NCI-H524 (cell line): ENCODE measurements at places on chromosomes 16 and 17.

DNA sequence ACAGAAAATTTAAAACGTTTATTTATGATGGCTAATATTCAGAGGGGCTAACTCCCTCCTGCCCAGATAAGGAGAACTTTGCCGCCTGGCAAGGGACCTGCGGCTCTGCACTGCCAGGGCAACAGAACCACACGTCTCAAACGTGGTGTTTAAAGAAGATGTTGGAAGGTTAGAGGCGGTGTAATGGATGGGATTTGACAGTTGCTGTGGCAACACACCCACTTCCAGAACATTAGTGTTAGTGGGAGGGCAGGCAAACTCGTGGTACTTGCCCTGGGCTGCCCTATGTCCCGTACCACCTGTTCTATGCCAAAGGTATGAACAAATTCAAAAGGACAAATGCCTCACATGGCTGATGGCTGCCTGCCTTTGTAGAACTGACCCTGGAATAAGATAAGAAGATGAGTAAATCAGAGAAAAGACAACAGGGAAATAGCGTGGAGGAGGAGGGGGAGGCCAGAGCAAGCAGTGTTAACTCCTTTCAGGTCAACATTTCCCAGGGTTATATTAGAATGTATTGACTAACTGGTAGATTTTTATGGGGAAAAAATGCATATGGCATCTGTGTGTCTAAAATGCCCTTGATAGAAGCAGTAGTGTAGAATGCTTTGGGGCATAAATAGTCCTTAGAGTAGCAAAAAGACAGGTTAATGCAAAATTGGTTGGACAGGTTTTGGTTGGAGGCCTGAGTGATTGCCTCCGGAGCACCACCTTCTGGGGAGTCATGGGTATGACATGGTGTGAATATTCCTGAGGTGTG, 30.8 kb downstream of the HLF start:
- DNase-seq, result no peak

DNA sequence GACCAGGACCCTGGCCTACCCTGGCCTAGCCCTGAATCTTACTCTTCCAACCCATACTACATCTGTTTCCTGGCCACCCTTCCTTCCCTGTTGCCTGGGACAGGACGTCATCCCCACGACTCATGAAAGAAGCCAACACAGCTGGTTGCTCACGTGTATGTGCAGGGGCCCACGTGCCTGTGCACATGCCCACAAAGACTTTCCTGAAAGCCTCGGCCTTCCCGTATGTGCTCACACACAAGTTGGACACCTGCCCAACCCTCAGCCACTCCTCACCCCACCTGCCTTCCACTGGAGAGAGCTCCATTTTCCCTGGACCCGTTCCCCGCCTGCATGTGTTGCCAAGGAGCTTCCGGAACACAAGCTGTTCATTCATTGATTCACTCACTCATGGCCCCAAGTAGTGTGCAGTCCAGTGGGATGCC, 7.0 kb downstream of the PLXDC1 start:
- DNase-seq, result no peak

- DNase-seq, result no peak
Observed at GRCh38 chr17:80902197-80902962, 89.3 kb upstream of the CHMP6 start.

DNA sequence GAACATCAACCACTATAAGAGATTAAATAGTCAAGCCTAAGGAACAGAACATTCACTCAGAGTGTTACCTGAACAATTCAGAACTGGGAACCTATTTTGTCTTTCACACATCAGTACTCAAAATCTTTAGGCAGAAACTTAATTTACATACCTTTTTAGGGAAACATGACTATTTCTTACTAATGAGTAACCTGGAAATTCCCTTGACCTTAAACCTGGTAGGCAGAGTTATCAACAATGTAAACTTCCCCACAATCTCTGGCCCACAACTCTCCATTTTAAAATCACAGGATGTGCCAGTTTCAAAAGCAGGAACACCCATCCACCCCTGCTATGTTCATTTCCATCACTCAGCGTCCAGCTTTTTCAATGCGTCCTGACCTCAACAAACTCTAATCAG, 132.9 kb upstream of the ANKFN1 start:
- no peak for DNase-seq

GRCh38 chr16:49120631-49121030, 161.0 kb downstream of the CBLN1 start:
- DNase-seq, result no peak

DNA sequence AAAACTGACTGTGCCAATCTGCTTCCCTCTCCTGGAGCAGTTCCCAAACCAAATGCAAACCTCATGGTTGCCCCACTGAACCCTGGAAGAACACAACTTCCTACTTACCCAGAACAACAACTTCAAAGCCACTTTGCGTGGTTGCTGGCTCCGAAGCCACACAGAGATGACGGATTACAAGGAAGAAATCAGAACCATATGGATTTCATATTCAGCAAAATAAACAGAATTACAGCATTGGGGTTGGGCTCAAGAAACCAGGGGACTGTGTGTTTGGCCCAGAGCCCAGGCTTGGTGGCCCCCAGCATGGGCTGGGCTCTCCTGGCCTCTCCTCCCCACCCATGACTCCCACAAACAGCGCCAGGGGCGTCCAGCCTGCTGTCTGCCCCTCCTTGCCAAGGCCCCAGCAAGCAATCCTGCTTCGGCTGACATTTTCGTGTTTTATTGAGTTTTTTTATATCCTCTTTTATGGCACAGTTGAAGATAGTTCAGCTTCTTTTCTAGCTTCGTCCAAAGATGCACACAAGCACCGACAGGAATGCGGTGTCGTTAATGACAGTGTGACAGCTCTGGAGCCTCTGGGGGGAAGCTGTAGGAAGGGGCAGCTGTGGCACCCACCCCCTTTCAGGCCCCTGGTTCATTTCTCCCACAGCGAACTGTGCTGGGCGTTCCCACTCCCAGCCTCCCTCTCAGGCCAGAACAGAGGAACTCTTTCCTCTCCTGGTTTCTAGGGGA, 137.1 kb downstream of the GAS7 start:
- no peak for DNase-seq

DNA sequence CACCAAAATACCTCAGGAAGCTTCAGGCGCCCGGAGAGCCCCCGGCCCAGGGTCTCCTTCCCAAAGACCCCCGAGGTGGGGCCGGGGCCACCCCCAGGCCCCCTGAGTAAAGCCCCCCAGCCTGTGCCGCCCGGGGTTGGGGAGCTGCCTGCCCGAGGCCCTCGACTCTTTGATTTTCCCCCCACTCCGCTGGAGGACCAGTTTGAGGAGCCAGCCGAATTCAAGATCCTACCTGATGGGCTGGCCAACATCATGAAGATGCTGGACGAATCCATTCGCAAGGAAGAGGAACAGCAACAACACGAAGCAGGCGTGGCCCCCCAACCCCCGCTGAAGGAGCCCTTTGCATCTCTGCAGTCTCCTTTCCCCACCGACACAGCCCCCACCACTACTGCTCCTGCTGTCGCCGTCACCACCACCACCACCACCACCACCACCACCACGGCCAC, 6.7 kb upstream of the TMEM88 start:
- no peak for DNase-seq

- DNase-seq, result no peak
Observed at GRCh38 chr16:30352488-30353401, 2.4 kb downstream of the CD2BP2 start.

- no peak for DNase-seq
Observed at GRCh38 chr17:4633643-4634042, 7.8 kb downstream of the ALOX15 start.
